Head of caudate nucleus (tissue), 42 donors: ENCODE measurements at places on chromosomes 5 and 9.

DNA sequence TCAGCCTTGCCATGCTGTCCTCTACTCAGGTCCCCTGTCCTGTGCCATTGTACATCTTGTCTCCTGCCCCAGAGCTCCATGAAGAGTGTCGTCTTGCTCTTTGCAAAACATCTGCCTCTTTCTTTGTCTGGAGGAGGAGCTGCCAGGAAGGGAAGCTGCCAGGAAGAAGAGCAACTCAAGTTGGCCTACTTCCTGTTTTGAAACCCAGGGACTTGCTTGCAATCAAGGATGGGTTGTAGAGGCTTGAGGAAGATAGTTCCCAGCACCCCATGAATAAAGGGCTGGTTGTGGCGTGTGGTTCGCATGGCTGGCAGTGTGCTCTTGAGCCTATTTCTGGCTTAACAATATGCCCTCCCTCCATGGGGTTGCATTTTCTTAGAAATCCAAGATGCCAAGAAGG is 53.0 kb upstream of the CPEB4 start:
- DNase-seq = no peak

DNA sequence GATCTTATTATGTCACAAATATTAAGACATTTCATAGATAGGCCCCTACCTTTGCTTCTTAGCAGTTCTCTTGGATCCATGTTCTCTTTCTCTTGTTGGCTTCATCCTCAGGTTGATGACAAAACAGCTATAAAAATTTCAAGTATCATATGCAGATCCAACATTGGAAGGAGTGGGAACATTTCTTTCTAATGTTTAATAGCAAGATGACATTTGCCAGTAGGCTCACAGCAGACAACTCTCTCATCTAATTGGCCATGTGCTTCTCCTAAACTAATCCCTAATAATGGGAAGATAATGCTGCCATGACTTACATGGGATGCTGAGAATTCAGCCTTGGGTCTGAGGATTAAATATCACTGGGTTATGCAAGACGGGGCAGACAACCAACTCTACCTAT is 485.5 kb upstream of the SEMA6A start:
- DNase-seq = no peak

DNA sequence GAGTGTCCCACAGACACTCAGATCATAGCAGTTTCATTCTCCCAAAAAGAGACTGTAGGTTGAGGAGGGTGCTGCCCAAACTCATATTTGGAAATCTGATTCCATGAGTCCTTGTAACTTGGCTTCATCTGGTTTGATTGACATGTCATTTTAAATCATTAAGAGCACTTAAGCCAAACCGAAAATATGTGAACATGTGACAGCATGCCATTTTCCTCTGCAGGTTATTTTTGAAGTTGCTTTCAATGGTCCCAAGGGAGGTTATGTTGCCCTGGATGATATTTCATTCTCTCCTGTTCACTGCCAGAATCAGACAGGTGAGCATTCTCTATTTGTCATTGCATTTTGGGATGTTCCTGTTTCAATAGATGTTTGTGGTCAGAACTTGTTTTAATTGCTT is 87.6 kb downstream of the MAMDC2 start:
- DNase-seq = no peak

DNA sequence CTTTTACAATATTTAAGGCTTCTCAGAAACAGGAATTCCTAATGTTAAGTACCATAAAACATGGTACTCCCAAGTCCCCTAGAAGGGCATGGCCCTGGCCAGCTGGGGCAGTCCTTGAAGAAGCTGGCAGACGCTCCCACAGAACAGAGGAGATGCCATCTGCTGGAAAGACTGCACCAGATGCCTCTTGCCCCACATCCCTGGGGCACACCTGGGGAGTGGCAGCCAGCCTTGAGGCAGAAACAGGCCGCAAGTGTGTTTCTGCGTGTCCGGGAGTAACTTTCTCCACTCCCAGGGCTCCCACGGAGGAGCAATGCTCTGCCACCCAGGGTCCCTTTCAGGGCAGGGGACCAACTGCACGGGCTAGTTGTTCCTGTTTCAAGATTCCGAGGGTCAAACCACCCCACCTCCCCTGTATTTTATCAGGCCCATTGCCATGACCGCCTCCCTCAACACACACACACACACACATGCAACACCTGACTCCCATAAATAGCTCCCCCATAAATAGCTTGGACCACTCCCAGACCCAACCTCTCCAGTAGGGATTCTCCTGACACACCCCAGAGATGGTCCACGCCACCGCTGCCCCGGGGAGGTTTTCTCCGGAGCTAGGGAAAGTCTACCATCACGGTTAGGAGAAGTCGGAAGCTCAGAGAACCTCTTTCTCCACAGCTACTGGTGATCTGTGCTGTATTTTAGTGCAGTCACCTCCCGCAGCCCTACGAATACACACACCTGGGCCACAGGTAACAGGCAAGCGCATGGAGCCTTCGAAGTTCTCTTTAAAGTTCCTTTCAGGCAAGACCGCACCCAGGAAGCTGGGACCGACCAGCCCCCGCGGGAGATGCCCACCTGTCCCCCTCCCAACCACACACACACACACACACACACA is 1.5 kb downstream of the SPOCK1 start:
- peak; percentile 28 for DNase-seq

DNA sequence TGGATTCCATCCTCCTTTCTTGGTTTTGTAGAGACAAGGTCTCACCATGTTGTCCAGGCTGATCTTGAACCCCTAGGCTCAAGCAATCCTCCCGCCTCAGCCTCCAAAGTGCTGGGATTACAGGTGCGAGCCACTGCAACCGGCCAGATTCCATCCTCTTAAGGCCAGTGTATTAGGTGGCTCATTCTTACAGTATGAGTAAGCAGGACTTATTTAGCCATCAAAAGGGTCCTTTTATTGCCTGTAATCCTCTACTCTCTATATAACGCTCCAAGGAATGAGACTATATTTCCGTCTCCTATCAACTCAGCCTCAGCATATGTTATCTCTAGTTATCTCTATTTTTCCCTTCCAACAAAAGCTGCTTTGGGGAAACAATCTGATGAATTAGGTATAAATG is 3.0 kb upstream of the ERBIN start:
- DNase-seq = no peak

- DNase-seq = no peak
These were observed 413.8 kb upstream of the CD180 start for GRCh38 chr5:67610186-67610912.
